ENCODE measurements at places on chromosomes 7 and 10. TPM values are rescaled to one million over a fixed set of nuclear protein-coding genes. Genes with fewer than 3 reads are reported as not detected.

UCN3 gene
- not detected for total RNA-seq

SHTN1 gene
- total RNA-seq = 14.9 TPM

FOXP2 gene
- total RNA-seq = 85.2 TPM

PON3 gene
- total RNA-seq = 3.7 TPM

- no peak for DNase-seq
These were observed 130.2 kb upstream of the CTTNBP2 start for GRCh38 chr7:118003476-118003875.

GRCh38 chr10:96609510-96609909 is 22.7 kb upstream of the TM9SF3 start:
- DNase-seq = no peak
